ENCODE measurements at places on chromosomes 3 and 15.

DNA sequence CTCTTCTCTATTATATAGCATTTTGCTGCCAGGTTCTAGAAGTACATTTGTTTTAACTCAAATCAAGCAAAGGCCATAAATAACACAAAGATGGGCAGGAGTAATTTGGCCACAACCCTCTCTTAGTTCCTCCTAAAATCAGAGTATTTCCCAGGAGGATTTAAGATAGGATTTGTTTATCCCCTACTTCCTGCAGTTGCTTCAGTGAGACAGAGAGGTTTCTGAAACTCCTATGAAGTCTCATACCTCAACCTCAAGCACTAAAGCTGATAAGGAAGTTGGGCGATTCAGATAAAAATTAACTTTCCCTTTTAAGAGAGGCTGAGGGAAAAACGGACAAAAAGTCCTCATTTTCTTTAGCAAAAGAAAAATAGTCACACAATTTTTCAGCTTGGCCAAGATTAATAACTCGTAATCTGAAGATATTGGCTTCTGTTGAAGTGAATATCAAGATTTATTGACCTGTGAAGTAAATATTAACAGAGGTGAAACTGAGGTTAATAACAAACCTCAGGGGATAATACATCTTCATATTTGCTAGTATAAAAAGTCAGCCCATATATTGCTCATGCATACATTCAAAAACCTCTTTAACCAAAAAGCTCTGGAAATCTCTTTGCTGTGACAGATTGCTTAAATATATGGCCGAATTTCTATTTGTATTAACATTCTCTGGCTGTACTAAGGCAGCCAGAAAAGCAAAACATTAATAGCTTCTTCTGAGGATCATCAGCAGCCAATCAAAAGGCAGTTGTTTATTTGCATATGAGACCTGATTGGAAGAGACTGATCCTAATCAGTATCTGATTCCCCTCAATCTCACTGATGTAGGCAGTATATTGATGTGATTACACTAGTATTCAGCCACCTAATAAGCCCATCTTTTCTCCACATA is 90.6 kb upstream of the GADL1 start:
- no peak for DNase-seq

DNA sequence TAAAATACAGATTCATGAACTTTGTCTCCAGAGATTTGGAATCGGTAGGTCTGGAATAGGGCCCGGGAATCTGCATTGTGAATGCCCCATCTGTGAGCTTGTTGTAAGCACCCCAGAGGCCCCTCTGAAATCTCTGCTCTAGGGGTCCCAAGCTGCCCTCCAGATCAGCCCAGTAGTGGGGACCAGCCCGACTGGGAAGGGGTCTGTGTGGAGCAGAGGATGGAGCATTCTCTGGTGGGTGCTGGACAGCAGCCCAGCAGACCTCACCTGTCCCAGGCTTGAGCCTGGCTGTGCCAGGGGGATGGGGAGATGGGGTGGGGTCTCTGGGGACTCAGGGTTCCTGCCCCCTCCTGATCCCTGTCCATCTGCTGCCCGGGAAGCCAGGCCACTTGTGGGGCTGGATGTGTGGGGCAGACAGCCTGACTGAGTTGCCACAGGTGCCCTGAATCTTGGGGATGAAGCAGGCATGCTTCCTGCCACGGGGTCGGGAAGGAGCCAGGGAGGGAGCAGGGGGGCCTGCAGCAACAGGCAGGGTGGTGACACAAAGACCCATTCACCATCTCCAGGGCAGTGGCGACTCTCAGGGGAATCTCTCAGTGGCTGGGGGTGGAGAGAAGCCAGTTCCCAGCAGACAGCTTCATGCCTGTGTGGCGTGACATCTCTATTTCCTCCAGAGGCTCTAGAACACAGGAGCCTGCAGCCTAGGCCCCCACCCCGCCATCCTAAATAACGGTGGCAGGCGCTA is 99.3 kb downstream of the WNT7A start:
- DNase-seq, result no peak

GRCh38 chr3:177341736-177342419 is 144.6 kb upstream of the TBL1XR1 start:
- no peak for DNase-seq

GRCh38 chr3:176574786-176575185 is 622.5 kb downstream of the TBL1XR1 start:
- no peak for DNase-seq

GRCh38 chr3:129039271-129040038 is 21.1 kb upstream of the GP9 start:
- no peak for DNase-seq

GRCh38 chr3:45994419-45995235 is 997 bp downstream of the FYCO1 start:
- DNase-seq, result peak; percentile 36

GRCh38 chr3:27796365-27796875 is 74.3 kb upstream of the EOMES start:
- DNase-seq, result no peak

- DNase-seq, result no peak
Observed at GRCh38 chr3:120172070-120172469, 77.8 kb upstream of the GSK3B start.

DNA sequence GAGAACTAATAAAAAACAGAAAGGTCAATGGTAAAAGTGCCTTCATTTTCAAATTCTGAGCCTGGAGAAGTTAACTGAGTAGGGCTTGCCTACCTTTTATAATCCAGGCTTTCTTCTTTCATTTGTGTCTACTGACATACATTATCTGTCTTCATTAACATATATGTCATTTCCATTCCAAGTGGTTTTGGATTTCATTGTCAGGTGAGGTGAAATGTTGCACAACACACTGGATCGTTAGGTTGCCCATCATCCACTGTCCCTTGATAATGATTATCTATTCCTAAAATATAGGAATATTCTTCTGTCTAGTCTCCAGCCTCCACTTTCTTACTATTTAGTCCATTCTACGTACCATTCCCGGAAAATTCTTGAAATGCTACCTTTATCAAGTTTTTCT is 55.0 kb upstream of the CP start:
- no peak for DNase-seq

DNA sequence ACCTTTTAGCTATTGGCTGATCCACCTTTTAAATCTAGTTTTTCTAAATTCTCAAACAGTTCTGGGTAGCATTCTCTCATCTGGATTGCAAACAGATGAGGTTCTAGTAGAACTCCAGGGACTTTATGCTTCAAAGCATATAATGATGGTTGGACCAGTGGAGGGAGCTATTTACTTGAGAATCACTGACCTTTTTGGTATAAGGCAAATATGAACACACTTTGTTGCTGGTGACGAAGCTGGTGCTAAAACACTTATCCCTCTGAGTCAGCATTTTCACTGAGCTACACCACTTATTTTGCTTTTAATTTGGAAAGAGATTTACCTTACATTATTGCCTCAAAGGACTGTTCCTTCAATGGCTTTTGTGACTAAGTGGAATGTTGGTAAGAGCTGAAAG is 58.6 kb upstream of the SLITRK3 start:
- no peak for DNase-seq

DNA sequence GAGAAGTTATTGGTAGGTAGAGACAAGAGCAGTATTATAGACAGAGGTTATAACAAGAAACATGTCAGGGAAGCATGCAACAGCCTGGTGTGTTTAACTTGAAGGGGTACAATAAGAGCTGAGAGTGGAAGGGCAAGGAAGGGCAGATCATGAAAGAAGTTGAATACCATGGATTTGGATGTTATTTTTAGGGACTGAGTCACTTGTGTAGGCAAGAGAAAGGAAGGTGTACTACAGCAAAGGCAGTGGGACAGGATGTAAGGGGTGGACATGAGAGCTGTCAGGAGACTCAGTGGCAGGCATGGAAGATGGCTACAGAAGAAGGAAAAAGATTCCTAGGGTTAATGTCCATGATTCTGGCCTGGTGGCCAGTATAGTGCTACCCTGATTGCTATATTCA is 66.4 kb downstream of the TFG start:
- DNase-seq, result no peak

Data from GM18507 (cell line).